ENCODE measurements at places on chromosomes 13 and 19.
A peak's percentile ranks its signal among the peaks of the same experiment; 100 is the strongest.

GRCh38 chr19:18014197-18014596 lies 6.2 kb downstream of the ARRDC2 start:
- no peak for DNase-seq

DNA sequence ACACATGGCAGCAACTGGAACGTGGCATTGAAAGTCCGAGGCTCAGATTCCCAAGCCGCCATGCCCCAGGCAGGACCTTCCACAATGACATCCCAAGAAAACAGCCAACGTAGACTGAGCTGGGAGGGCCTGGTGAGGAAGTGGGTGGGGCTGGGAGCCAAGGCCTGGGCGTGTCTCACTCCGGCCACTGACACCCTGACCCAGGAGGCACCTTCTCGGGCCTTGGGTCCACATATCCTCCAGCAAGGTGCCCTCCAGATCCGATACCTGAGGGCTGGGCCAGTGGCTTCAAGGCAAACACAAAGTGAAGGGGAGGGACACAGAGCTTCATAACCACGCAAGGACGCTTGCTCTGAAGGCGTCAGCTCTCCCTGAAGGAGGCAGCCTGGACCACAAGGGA lies 43.0 kb downstream of the RAB20 start:
- DNase-seq = no peak

- DNase-seq = no peak
These were observed 38.7 kb downstream of the RNF6 start for GRCh38 chr13:26183416-26183815.

DNA sequence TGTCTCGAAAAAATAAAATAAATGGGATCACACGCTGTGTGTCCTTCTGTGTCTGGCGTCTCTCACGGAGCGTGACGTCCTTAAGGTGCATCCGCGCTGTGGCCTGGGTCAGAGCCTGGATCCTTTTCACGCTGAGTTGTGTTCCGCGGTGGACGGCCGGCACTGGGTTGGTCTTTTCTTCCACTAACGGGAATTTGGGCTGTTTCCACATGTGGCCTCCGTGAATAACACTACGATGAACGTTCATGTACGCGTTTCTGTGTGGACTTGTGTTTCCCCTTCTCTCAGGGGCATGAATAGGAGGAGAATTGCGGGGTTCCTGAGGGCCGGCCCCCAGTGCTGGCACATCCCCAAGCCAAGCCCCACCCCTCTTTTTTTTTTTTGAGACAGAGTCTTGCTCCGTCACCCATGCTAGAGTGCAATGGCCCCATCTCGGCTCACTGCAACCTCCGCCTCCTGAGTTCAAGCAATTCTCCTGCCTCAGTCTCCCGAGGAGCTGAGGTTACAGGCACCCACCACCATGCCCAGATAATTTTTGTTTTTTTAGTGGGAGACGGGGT lies 6.2 kb upstream of the PTBP1 start:
- DNase-seq = no peak

DNA sequence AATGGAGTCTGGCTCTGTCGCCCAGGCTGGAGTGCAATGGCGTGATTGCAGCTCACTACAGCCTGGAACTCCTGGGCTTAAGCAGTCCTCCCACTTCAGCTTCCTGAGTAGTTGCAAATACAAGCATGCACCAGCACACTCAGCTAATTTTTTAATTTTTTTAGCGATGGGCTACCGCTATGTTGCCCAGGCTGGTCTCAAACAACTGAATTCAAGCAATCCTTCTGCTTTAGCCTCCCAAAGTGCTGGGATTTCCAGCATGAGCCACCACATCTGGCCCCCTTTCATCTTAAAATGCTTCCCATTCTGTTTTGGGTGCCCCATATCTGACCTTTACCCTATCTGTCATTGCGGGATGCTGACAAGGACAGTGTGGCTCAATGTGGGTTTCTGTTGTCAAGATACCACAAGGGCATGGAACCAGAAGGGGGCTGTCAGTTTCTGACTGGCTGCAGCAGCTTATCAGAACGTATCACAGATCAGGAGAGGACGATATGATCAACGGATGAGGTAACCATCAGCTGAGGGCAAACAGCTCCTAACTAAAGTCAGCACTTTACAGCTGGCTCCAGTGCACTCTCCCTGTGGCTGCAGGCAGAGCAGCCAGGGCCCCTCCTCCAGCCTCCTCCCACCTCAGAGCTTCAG lies 32.4 kb downstream of the GPR42 start:
- no peak for DNase-seq

DNA sequence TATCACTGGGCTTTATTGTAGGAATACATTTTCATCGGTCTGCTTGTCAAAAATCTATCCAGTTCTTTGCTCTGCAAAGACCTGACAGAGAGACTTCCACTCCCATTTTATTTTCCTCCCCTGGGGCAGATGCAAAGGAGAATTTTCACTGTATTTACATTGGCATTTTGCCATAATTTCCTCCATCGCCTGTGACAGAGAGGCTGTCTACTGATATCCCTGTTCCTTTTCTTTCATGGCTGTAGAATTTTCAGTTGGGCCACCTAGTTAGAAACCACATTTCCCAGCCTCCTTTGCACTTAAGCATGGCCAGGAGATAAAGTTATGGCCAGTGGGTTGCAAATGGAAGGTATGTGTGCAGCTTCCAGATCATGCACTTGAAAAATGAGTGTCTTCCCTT lies 89.3 kb downstream of the NUFIP1 start:
- no peak for DNase-seq

GRCh38 chr13:70222926-70223325 lies 114.7 kb upstream of the KLHL1 start:
- no peak for DNase-seq

DNA sequence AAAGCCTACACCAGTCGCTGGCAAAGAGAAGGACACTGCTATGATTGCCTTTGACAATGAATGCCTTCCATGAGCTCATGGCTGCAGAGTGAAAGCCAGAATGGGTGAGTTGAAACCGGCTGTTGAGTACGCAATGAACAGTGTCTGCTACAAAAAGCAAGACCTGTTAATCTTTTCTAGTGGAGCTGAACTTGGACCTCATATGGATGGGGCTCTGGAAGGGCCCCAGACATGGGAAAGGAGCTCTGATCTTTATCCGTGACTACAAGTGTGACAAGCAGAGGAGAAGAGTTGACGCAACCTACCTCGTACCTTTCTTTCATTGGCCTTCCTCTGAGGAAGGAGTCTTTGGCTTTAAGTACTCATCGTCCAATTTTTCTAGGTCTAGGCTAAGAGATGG lies 67.1 kb upstream of the TSC22D1 start:
- no peak for DNase-seq

- no peak for DNase-seq
These were observed 692.6 kb downstream of the PCDH17 start for GRCh38 chr13:58324161-58324560.

DNA sequence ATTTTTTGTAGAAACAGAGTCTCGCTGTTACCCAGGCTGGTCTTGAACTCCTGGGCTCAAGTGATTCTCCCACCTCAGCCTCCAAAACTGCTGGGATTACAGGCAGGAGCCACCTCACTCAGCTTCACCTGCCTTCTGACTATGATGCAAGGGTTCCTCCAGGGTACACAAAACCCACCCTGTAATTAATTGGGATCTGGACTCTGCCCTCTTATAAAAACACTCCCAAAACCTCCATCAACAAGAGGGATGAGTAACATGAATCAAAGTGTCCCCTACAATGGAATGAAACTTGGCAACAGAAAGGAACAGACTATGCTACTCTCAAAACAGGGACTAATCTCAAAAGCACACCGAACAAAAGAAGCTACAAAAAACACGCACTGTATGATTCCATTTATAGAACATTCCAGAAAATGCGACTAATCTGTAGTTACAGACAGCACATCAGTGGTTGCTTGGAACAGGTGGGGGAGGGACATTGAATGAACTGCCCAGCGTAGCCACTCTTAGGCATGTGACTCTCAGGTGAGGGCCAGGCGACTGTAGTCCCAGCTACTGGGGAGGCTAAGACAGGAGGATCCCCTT lies 3.2 kb upstream of the PRR36 start:
- DNase-seq = no peak

DNA sequence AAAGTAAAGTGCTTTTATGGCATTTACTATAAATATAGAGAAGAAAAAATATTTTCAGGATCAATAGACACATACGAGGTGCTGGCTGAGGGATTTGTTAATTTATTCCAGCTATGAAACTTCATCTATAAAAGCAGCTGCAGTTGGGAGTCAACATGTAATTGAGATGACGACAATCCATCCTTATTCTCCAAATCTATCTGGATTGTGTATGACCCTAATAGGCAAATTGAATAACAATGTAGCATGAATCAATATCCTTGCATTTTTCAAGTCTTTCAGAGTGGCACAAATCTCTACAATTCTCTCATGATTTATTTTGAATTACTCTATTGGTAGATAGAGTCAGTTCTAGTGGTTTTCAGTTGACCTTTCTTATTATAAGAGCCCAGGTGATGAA lies 1296.5 kb upstream of the SPRY2 start:
- no peak for DNase-seq

GRCh38 chr13:98977568-98978265 lies at the start of gene DOCK9:
Gene DOCK9, minus strand, starts transcription at chr13:98978064. Its CDS starts 155 bp downstream, at chr13:98977909.
- DNase-seq = no peak

DNA sequence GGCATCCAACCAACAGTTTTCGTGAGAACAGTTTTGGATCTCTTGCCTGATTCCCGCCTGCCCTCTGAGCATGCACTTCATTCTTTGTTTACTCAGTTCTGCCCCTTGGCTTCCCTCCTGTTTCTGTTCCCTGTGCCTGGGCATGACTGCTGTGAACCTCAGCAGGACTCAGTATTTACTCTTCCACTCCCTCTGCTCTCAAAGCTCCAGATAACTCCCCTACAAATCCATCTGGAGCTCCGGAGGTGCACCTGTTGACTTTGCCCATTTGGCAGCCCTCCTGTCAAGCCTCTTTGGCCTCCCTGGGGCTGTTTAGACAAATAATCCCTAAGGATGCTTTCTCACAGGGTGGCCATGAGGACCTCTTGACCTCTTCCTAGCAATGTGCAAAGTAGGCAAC lies 34.2 kb upstream of the ARGLU1 start:
- no peak for DNase-seq

GRCh38 chr13:19586904-19587634 lies 25.7 kb upstream of the TPTE2 start:
- DNase-seq = peak; percentile 71

- no peak for DNase-seq
These were observed 14.2 kb upstream of the LATS2 start for GRCh38 chr13:21075379-21076249.

DNA sequence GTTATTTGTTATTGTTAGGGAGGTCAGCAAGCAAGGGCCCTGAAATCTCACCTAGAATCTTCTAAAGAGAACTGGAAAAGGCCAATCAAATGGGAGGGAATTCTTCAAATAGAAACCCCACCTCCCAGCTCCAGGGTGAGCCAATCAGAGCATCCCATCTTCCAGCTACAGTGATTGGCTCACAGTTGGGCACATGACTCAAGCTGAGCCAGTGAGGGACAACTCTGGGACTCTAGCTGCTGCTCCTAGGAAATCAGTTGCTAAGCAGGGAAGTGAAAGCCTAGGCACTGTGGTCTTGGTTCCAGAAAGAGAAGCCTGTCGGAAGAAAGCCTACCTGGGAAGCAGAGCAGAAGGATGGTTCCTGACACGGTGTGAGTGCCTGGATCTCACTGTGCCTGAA lies 13.4 kb downstream of the TM6SF2 start:
- DNase-seq = peak; percentile 19

DNA sequence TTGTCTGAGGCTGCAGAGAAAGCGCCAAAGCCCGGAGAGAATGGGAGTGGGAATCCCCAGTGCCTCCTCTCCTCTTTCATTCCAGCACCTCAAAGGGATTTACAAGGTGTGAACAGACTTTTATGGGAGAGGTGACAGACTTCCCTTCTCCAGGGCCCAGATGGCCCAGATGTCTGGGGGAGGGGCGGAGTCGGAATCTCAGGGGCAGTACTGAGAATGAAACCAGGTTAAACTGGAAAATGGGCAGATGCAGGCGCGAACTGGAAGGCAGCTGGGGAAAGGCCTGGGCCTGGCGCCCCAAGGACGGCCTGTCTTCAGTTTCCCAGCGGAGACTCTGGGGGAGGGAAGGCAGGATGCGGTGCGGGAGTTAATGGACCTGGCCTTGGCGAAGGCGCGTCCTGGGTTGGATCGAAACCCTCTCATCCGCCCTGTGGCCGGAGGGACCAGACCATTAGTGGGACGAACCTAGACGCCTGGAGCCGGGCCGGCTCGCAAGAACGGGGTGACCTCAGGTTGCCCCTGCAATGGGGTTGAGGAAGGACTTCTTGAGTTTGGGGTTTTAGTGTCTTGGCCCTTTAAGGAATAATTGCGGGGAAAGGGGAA lies 592 bp upstream of the TRIP10 start:
- DNase-seq = no peak

DNA sequence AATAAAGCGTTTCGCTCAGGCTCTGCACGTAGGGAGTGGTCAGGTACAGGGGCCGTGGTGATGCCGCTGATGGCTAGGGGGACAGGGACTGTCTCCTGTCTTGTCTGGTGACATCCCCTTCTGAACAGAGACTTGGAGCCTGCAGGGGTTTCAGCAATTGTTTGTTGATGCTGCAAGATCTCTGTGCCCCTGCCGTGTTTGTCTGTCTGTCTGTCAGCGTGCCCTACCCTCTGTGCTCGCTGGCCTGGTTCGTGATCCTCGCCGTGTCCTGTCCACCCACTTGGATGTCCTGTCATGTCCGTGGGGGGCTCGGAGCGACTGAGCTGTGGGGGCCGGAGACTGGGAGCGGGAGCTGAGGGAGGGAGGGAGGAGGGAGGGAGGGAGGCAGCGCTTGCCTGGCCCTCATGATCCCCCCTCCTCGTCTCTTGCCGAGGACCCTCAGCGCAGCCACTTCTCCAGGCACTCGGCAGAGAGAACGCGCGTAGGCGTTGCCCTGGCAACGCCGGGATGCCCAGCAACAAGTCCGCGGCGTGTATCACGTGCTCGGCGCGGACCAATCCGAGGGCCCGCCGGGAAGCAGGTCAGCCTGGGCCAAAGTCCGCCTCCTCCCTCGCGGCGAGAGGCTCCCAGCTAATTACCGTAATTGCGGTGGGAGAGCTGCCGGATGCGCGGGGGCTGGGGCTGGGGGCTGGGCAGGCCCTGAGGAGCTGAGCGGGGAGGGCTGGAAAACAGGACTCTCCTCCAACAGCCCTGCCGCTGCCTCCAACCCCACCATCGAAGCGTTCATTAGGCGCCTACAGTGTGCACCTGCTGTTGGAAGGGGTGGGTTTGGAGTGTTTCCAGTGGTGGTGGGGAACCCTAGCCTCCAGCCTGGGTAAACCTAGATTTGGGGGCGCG lies 31.9 kb upstream of the FEM1A start:
- peak; percentile 31 for DNase-seq

- DNase-seq = peak; percentile 59
These were observed 8.2 kb upstream of the ZNF77 start for GRCh38 chr19:2952953-2953481.

DNA sequence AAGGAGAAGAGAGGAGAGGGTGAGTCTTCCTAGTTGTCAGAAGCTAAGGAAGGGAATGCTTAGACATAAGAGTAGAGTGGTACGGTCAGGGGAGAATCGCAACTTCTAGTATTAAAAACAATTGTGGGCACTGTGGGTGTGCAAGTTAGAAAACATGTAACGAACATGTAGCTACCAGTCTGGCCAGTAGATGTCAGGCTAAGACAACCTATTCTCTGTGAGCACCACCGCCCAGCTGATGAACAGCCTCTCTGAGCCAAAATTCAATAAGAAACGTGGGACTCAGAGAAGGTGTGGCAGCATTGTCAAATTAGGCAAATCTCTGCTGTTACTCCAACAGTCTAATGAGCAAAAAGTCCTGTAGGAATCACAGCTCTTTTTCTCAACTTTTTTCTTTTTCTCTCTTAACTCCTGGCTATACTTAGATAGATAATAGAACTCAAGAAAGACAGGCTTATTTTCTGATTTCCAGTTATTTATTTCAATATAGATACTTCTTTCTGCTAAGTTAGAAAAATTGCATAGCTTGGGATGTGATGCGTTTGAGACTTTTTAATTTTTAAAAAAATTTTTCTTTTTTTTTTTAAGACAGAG lies 186.2 kb downstream of the USP12 start:
- DNase-seq = peak; percentile 53

Measured in GM12864 (cell line).